C1 segment of cervical spinal cord (tissue), 14 donors: ENCODE measurements at places on chromosomes 5 and 9.

- DNase-seq = peak; percentile 40
Measured at GRCh38 chr5:56412601-56413379, 179.7 kb upstream of the ANKRD55 start.

GRCh38 chr9:98097836-98098235, 21.2 kb downstream of the TRIM14 start:
- DNase-seq = no peak

- DNase-seq = no peak
Measured at GRCh38 chr5:124416627-124417026, 329.8 kb downstream of the ZNF608 start.

- DNase-seq = no peak
Measured at GRCh38 chr5:166594567-166594966, 1696.9 kb upstream of the WWC1 start.

GRCh38 chr5:72221541-72221940, 98.5 kb downstream of the MRPS27 start:
- no peak for DNase-seq

DNA sequence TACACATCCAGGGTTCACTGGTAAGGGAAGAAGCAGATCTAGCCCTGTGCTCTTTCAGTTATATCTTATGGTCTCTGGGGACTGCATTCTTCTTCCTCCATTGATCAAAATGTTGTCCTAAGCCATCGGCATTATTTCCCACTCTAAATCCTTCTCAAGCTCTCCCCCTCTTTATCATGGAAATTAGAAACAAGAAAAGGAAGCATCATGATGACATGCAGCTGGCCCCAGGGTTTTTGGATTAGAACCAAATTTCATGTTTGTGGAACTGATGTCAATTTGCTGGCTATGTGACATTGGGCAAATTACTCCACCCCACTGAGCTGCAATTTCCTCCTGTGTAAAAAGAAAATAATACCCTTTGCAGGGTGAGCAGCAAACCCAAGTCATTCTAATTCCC, 39.5 kb downstream of the MFAP3 start:
- DNase-seq = no peak

- no peak for DNase-seq
Measured at GRCh38 chr9:97889941-97890887, 32.1 kb downstream of the TRMO start.

- DNase-seq = no peak
Measured at GRCh38 chr9:87685871-87686519, 39.9 kb upstream of the CTSL start.
